ENCODE measurements at places on chromosomes 1 and 21.
A peak's percentile ranks its signal among the peaks of the same experiment; 100 is the strongest.

DNA sequence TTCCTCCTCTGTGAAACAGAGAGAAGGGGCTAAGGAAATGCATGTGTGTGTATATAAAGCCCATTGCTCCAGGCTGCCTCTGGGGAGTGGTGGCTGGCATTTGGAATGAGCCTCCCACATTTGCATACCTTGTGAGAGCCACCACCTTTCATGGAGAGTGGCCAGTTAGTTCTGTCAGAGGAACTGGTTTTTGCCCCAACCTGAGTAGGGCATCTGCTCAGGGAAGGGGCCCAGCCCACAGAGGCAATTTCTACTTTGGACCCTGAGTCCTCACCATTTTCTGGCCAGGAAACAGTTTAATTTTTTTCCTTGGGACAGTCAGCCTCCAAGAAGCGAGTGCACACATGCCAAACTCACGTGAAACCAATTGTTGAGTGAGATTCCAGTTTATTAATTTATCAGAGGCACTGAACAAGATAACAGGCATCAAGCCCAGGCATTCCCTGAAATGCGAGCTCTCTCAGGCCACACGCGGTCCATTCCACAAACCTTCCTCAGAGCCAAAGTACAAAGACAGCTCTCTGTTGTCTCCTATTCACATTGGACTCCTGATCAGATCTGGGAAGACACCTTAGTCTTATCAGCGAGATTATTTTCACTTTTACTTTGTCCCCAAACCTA is 1.0 kb upstream of the SLC6A9 start:
- DNase-seq, result no peak
- peaks cover 5% of the 10 kb centered on the region for H3K36me3 ChIP-seq
- H3K4me1 ChIP-seq, result peaks cover 70% of the 10 kb centered on the region
- peak overlapping the region; percentile 85 for H3K4me3 ChIP-seq
- peaks cover 5% of the 10 kb centered on the region for H3K27me3 ChIP-seq

DNA sequence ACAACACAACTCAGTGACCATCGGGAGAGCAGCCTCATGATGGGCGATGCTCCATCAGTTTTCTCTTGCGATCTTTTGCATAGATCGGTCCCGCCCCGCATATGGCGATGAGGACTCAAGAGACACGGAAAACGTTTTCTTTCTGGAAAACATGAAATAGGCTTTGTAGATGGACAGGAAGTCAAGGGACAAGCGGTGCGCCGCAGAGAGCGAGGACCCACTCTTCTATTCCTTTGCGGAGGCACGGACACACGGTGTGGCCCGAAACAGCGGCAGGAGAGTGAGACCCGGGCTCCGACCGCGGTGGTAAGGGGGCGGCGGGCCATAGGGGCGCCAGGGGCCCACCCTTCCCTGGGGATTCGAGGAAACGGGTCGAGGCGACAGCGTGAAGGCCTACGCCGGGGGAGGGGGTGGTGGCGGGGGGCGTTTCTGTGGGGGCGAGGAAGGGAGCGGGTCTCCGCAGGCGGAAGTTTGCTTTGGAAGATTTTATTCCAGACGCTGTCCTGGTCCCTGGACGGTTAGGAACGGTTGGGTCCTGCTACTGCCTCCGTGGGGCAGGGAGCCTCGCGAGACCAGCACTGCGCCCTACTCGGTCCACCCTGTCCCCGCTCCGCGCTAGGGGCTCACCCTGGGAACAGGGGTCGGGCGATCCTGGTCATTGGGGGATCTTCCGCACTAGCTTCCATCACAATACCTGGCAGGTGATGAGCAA is 796 bp upstream of the TDRKH start:
- DNase-seq, result peak; percentile 33
- H3K27me3 ChIP-seq, result peaks cover 64% of the 10 kb centered on the region
- H3K4me1 ChIP-seq, result peaks cover 22% of the 10 kb centered on the region
- H3K27ac ChIP-seq, result no peak overlapping the region
- H3K4me3 ChIP-seq, result peak overlapping the region; percentile 87

DNA sequence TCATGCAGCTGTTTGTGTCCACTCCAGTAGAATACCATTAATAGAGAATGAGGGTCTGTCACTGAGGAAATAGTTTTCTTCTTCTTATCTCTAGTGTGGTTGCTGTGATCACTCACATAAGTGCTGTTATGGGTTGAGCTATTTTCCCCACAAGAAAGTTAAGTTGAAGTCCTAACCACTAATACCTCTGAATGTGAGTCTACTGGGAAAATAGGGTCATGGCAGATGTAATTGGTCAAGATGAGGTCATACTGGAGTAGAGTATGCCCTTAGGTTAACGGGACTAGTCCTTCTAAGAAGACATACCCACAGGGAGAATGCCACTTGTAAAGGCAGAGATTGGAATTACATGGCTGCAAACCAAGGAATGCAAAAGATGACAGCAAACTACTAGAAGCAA is 70.5 kb upstream of the COL24A1 start:
- no peaks in the 10 kb centered on the region for H3K36me3 ChIP-seq
- H3K27ac ChIP-seq, result no peak overlapping the region
- DNase-seq, result no peak
- H3K27me3 ChIP-seq, result no peaks in the 10 kb centered on the region
- peaks cover 5% of the 10 kb centered on the region for H3K4me1 ChIP-seq
- H3K4me3 ChIP-seq, result no peak overlapping the region

DNA sequence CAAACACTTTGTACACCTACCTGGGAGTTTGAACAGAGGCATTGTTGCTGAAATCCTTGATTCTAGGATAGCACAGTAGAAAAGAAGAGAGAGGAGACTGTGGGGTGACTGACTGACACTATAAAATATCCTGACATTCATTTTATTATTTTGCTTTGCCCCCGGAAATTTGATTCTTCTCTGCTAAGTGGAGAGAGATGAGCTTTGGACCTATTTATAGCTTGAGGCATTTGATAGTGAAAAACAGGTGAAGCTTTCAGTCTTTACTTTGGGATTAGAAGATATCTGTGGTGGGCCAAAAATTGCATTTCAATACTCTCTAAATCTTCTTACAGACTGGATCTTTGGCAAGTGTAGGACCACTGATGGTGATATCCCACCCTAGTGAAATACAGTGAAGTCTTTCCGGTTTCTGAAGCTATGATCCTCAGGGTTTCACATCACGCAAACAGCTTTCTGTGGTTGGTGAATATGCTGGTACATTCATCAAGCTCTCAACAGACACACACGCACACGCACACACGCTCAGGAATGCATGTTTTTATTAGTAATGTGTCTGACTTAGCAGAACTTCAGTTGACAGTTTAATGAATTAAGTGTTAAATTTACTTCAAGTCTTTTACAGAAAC is at the start of gene AMPD1:
Gene AMPD1 (minus strand): TSS at position 117 of the 629 bp plus-strand sequence. CDS start 75 bp downstream, at position 42.
- DNase-seq, result no peak
- no peak within 1 kb of the TSS for H3K4me3 ChIP-seq
- no peaks in the 10 kb centered on the region for H3K4me1 ChIP-seq
- H3K36me3 ChIP-seq, result no peaks in the 10 kb centered on the region
- peaks cover 17% of the 10 kb centered on the region for H3K27me3 ChIP-seq
- no peak within 1 kb of the TSS for H3K27ac ChIP-seq

DNA sequence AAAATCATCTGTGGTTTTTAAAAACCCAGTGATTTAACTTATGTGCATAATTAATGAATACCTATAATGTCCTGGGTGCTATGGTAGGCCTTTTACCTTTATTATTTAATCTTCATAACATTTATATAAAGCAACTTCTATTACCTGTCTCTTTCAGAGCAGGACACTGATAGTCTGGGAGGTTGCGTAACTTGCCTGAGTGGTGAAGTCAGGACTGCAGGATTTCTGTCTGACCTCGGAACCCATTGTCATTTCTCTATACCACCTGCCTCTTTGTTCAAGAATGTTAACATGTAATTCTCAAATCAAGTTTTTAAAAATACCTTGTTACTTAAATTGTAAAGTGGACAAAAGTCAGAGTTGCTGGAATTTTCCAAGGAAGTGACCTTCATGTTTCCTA is 41.0 kb upstream of the BACH1 start:
- H3K27me3 ChIP-seq, result peaks cover 4% of the 10 kb centered on the region
- H3K4me1 ChIP-seq, result no peaks in the 10 kb centered on the region
- H3K36me3 ChIP-seq, result no peaks in the 10 kb centered on the region

- no peak for DNase-seq
- peaks cover 2% of the 10 kb centered on the region for H3K27me3 ChIP-seq
- peak overlapping the region; percentile 84 for H3K27ac ChIP-seq
These were observed 20.7 kb downstream of the PHC2 start for GRCh38 chr1:33410091-33410701.

DNA sequence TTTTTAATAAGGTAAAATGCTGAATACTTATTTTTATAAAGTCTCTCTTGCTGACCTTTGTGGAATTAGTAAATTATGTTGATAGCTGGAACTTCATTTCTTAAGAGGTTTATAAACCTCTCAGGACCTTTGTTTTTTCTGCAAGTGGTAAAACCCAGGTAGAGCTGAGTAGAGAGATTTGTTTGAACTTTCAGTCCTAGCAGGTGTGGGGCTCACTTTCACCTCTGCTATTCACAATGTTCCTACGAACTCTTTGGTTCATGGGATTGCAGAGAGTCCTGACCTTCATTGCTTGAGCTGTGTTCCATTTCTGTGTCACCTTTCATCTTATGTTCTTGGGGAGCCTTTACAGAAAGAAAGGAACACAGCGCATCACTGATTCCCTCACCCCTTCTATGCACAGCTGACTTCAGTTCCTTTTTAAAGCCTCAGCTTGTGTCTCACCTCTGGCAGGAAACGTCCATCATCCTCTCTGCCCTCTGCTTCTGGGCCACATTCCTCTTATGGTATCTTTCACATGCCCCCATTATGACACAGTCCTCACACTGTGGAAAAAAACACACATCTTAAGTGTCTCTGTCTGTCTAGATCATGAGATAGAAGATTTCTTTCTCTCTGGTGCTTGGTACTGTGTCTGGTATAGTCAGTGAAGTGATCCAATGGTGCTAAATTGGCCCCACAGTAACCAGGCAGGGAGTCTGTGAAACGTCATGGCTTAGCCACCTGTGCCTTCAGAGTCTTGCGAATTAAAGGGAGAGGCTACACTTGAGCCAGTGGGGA is 262.5 kb upstream of the B3GALT2 start:
- peak overlapping the region; percentile 76 for H3K27ac ChIP-seq
- no peak overlapping the region for H3K4me3 ChIP-seq
- DNase-seq, result no peak
- H3K4me1 ChIP-seq, result no peaks in the 10 kb centered on the region
- no peaks in the 10 kb centered on the region for H3K27me3 ChIP-seq

- no peak for DNase-seq
- peaks cover 38% of the 10 kb centered on the region for H3K4me1 ChIP-seq
- no peak overlapping the region for H3K4me3 ChIP-seq
- no peaks in the 10 kb centered on the region for H3K27me3 ChIP-seq
- peak overlapping the region; percentile 81 for H3K27ac ChIP-seq
These were observed 213.1 kb downstream of the RERE start for GRCh38 chr1:8604041-8604945.
